ENCODE measurements at places on chromosomes 4 and X. TPM values are rescaled to one million over a fixed set of nuclear protein-coding genes. Genes with fewer than 3 reads are reported as not detected.

PPEF2 gene
- 3.4 TPM for total RNA-seq

CETN2 gene
- total RNA-seq: 19.6 TPM

USP17L18 gene
- total RNA-seq: not detected

MAMLD1 gene
- 7.3 TPM for total RNA-seq

GLOD5 gene
- total RNA-seq: not detected

CD40LG gene
- total RNA-seq: 5.3 TPM

RPA4 gene
- 0.79 TPM for total RNA-seq

LIMCH1 gene
- total RNA-seq: 212 TPM

UGT2A3 gene
- total RNA-seq: not detected

MAGEA10 gene
- not detected for total RNA-seq

FRG2 gene
- not detected for total RNA-seq

GAR1 gene
- 12.6 TPM for total RNA-seq

ARR3 gene
- total RNA-seq: not detected

ADGRG4 gene
- not detected for total RNA-seq

GAGE13 gene
- total RNA-seq: not detected

BRS3 gene
- not detected for total RNA-seq

FAM3A gene
- 32.8 TPM for total RNA-seq

CT55 gene
- total RNA-seq: not detected

AASDH gene
- total RNA-seq: 11.4 TPM

FOXP3 gene
- total RNA-seq: 2.5 TPM

CT45A3 gene
- not detected for total RNA-seq

PSAPL1 gene
- total RNA-seq: not detected

MEPE gene
- not detected for total RNA-seq

PAQR3 gene
- total RNA-seq: 14.5 TPM

KLHL4 gene
- total RNA-seq: 3.5 TPM

KIAA1210 gene
- total RNA-seq: not detected

CLGN gene
- total RNA-seq: not detected

BTK gene
- total RNA-seq: 81.5 TPM

CXorf38 gene
- total RNA-seq: 27.8 TPM

TBC1D1 gene
- 142 TPM for total RNA-seq

KLKB1 gene
- total RNA-seq: 1.7 TPM

ARHGAP6 gene
- total RNA-seq: 14.6 TPM

SSR4 gene
- total RNA-seq: 205 TPM

ZNF711 gene
- total RNA-seq: 7.2 TPM

PORCN gene
- total RNA-seq: 9.8 TPM

FGF2 gene
- total RNA-seq: 2.8 TPM

Measured in spleen (tissue), 13 donors.